ENCODE measurements at places on chromosomes 1 and 21.

- DNase-seq = peak; percentile 72
Observed at GRCh38 chr1:151059109-151060006, at the start of gene CDC42SE1. CDC42SE1 (minus strand) TSS chr1:151059622; CDS start chr1:151055730, 3,892 bp downstream.

DNA sequence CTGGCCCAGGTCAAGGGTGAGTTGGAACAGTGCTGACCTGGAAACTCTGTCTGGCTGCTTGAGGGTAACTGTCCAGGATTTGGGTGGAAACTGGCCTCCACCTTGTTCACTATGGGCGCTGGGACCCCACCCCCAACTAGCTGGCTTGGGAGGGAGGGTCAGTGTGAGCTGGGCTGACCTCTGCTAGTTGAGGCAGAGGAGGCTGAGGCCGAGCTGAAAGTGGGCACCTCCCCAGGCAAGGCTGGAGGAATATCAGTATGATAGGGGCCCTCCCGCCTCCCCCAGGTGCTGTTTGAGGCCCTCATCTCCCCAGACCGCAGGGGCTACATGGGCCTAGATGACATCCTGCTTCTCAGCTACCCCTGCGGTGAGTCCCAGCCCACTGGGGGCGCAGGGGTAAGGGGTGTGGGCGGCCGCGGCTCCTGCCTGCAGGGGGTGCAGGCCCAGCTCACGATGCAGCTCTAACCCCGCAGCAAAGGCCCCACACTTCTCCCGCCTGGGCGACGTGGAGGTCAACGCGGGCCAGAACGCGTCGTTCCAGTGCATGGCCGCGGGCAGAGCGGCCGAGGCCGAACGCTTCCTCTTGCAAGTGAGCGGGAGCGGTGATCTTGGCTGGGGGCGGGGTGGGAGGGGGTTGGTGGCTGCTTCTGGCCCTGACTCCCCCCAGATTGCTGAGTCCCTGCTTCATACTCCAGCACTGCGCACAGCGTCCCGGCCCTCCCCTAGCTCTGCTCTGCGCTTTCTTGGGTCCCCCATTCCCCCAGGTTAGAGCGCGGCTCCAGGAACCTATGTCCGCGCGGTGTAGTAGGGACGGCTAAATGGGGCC is 22.9 kb downstream of the PTPRU start:
- DNase-seq = no peak

- DNase-seq = no peak
Observed at GRCh38 chr1:237748171-237748960, 142.4 kb downstream of the ZP4 start.

DNA sequence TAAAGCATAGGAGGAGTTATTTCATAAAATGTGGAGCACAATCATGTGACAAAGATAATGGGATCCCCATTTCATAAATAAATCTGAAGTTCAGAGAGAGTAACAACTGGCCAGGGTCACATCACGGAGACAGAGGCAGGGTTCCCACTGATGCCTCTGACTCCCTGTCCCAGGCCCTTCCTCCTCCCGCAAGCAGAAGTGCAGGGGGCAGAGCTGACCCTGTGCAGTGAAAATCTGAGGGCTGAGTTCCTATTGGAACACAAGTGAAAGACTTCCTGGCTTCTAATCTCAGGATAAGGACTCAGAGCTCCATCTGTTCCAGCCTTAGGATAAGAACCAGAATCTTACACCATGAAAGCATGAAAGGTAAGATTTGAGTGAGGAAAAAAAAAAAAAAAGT is 22.0 kb downstream of the SELL start:
- no peak for DNase-seq

GRCh38 chr1:221089273-221089672 is 210.0 kb downstream of the HLX start:
- no peak for DNase-seq

DNA sequence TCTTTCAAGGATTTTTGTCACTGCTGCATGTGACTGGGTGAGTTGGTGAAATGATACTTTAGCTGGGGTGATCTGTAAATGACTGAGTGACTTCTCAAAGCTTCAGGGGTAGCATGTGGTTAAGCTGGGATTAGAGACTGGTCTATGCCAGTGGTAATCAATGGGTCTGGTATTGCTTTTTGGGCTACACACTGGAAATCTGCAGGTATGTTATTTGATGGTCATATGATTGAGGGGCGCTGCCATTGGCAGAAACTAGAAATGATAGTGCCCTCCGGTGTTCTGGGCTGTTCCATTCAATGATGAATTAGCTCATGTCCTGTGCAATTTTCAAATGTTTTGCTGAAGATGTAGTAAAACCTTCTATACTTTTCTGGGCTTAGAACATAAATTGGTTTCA is 39.7 kb upstream of the DNAJC6 start:
- DNase-seq = no peak

DNA sequence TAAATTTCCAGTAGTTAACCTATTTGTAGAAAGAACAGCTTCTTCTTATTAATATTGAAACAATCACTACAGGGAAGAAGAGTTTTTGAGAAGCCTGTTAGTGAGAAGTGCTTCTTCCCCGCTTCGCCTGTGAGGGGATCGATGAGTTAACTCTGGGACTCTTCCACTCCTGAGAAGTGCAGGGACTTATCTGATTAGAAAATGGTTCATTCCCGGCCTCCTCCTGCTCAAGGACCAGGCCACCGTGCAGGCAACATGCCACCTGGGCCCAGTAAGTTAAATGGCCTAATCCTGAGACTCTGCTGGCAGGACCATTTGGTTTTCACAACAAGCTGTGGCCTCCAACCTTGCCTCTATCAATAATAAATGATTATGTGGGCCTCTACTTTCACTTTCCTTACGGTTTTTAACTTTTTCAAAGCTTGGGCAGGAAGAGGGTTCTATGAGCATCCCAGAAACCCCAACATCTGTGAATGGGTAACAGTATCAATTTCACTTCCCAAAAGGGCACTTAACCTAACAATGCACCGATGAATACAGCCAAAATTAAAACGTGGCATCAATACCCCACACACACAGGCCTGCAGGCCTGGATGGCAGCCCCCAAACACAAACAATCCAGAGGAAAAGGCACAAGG is 33.1 kb downstream of the SIPA1L2 start:
- DNase-seq = no peak

DNA sequence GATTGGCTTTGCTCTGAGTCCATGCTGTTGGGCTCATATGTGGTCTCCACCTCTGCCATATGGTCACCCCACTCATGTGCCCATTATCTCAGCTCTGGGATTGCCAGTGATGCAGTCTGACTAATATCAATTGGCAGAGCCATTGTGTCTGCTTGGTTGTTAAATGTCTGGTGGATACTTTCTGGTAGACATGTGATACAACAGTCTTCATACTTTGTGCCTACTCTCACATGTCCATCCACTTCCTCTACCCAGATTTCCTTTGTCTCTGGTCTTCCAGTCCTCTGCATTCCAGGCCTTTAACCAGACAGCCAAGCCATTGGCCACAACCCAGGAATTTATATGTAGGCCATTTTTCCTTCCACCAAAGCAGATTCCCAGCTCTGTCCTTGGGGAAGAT is 30.8 kb upstream of the DIPK1A start:
- DNase-seq = no peak

Measured in activated CD8-positive, alpha-beta memory T cell treated with anti-CD3 and anti-CD28 coated beads for 1 hour (primary cell).